Cerebellum (tissue), 4 donors: ENCODE measurements at places on chromosomes 7 and 10. TPM values are rescaled to one million over a fixed set of nuclear protein-coding genes. Genes with fewer than 3 reads are reported as not detected.

SOSTDC1 gene
- 2.4 TPM for total RNA-seq

ANTXRL gene
- total RNA-seq: not detected

WNT8B gene
- total RNA-seq: not detected

OR6V1 gene
- not detected for total RNA-seq

NPFFR1 gene
- total RNA-seq: 0.54 TPM

ADCYAP1R1 gene
- total RNA-seq: 56.7 TPM

C10orf62 gene
- 0.73 TPM for total RNA-seq
